ENCODE measurements at places on chromosomes 16 and 17. TPM values are rescaled to one million over a fixed set of nuclear protein-coding genes. Genes with fewer than 3 reads are reported as not detected.

Gene KCNH4
- 0.06 TPM for total RNA-seq

Gene TMED6
- 1.0 TPM for total RNA-seq

Gene RFFL
- 45.4 TPM for total RNA-seq

Gene DRC3
- 6.7 TPM for total RNA-seq

Gene ALOX15B
- total RNA-seq: 14.0 TPM

Gene PTX4
- 0.14 TPM for total RNA-seq

Gene RANBP10
- 22.7 TPM for total RNA-seq

Gene BEAN1
- 0.35 TPM for total RNA-seq

Gene MARVELD3
- 28.8 TPM for total RNA-seq

Gene ADAD2
- 0.60 TPM for total RNA-seq

Gene GPR139
- total RNA-seq: not detected

Gene SMIM22
- 194 TPM for total RNA-seq

Gene MMP28
- 32.8 TPM for total RNA-seq

Gene ADAMTS18
- total RNA-seq: not detected

Gene CRHR1
- total RNA-seq: not detected

Gene CES3
- total RNA-seq: 5.2 TPM

Gene KRT33B
- not detected for total RNA-seq

Gene YPEL3
- 81.7 TPM for total RNA-seq

Gene MYH2
- 2.4 TPM for total RNA-seq

Gene HES7
- total RNA-seq: 0.78 TPM

Gene CRYBA1
- not detected for total RNA-seq

Gene FOXO3B
- 7.9 TPM for total RNA-seq

Gene DPEP2NB
- total RNA-seq: not detected

Gene CES5A
- 2.2 TPM for total RNA-seq

Gene MYADML2
- not detected for total RNA-seq

Gene HOXB4
- 6.4 TPM for total RNA-seq

Gene RDM1
- 0.75 TPM for total RNA-seq

Gene CHD9NB
- total RNA-seq: 4.8 TPM

Gene CDH3
- total RNA-seq: 0.81 TPM

Gene NUP93
- 26.4 TPM for total RNA-seq

Gene KRTAP1-4
- total RNA-seq: not detected

Gene KCNH6
- not detected for total RNA-seq

Gene SEPTIN12
- total RNA-seq: not detected

Gene SOST
- total RNA-seq: not detected

Gene TAT
- total RNA-seq: 2.5 TPM
